ENCODE measurements at places on chromosomes 16 and 17. TPM values are rescaled to one million over a fixed set of nuclear protein-coding genes. Genes with fewer than 3 reads are reported as not detected.

MARVELD3 gene
- 3.6 TPM for total RNA-seq

ZNF385C gene
- 1.8 TPM for total RNA-seq

PRSS53 gene
- total RNA-seq = 0.44 TPM

PIRT gene
- total RNA-seq = not detected

RNF112 gene
- not detected for total RNA-seq

GRCh38 chr17:77089124-77089490, 51.7 kb upstream of the SEC14L1 start:
- no peak for DNase-seq

Data from G401 (cell line).